Tibial nerve (tissue), 4 donors: ENCODE measurements at places on chromosomes 2 and 18.

- no peak for DNase-seq
Measured at GRCh38 chr18:62186499-62186773, 420 bp downstream of the PIGN start.

DNA sequence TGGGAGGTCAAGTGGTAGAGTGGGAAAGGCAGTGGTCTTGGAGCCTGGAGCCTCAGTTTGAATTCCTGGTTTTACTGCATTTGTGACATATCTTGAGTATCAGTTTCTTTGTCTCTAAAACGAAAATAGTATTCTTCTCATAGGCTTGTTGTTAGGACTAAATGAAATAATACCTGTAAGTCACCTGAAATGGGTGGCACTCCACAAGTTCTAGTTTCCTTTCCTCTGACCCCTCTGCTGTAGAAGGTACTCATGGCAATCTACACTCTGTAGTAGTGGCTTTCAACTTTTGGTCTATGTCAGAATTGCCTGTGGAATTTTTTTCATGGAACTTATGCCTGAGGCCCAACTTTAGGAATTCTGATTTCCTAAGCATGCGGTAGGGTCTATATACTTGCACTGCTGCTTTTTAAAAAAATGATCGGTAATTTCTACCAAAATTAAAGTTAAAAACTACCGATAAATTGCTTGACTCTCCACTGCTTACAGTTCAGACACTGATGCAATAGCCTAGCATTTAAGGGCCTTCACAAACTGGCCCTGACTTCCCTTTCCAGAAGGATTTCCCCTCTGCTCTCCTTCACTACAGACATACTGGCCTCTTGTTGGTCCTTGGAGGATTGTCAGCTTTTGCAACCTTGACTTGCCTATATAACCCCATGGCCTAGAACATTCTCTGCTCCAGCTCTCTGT, 47.2 kb downstream of the PLEK start:
- DNase-seq = no peak

DNA sequence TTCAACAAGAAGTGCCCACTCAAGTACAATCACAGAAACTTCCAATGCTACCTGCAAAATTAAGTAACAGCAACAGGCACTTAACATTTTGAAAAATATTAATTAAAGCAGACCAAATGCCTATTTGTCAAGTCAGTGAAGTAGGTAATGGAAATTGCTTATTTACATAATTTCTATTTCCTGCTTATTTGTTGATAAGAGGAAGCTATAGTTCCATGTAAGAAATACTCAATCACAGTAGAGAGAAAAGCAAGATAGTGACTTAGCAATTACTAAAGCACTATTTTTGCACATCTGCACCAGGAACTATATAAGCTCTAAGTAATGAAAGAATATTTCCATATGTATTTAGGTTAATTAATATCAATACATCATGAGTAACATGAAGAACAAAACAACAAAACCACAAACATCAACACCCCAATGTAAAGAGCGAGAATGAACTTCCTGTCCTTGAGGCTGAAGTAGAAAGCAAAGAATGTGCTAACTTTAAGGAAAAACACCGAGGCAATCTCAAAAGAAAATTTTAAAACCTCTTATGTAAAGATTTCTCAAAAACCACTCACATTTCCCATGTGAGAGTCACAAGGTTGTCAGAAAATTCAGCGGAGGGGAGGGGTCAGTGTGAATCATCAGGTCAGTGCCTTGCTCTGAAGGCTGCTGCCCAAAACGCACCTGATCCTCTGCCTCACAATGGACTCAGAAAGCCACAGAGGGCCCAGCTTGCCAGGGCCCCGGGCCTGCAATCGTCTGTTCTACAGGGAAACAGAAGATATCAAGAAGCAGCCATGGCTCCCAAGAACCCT, 12.5 kb downstream of the NPC1 start:
- DNase-seq = no peak

GRCh38 chr18:42459873-42460272, 504.8 kb downstream of the PIK3C3 start:
- no peak for DNase-seq

- DNase-seq = no peak
Measured at GRCh38 chr2:224971214-224971613, 71.1 kb downstream of the DOCK10 start.

DNA sequence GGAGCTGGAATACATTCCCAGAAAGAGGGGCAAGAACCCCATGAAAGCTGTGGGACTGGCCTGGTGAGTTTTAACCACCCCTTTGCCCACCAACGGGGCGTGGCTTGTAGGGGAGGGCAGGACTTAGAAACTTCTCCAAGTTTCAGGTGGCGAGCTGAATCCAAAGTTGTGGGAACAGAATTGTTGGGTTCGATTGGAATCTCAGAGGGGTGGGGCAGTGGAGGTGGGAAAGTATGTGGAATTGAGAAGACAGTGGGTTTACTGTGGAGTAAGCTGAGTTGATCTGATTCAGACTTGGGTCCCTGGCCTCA, 1.1 kb downstream of the PNKD start:
- no peak for DNase-seq

DNA sequence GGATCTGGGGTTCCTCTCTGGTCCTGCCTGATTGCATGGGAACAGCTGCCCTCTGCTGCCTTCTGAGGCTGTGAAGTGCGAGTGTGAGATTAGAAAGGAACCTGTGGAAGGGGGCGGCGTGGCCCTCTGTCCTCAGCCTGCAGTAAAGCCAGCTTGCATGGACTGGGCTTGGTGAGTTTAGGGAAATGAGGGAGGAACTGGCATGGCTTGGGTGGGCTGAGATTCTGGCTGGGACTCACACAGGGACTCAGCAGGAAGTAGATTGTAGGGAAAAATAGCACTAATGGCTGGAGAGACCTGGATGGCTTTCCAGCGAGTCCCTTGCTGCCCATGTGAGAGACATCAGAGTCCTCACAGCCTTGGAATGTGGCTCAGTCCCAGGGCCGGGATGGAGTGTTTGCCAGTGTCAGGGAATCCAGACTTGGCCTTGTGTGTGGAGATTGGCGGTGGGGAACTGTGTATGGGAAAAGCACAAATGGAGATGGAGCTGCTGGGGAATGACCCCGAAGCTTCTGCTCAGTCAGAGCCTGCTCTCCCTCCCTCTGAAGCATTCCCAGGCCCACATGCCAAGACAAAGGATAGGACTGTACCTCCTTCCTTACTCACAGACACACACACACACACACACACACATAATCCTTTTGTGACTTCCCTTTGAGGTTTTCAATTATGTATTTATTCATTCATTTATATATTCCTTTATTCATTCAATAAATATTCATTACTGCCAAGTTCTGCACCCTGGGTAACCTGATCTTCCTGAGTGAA, 115.4 kb downstream of the ACAA2 start:
- DNase-seq = peak; percentile 21

- DNase-seq = no peak
Measured at GRCh38 chr2:101690547-101691152, 6.9 kb upstream of the MAP4K4 start.

DNA sequence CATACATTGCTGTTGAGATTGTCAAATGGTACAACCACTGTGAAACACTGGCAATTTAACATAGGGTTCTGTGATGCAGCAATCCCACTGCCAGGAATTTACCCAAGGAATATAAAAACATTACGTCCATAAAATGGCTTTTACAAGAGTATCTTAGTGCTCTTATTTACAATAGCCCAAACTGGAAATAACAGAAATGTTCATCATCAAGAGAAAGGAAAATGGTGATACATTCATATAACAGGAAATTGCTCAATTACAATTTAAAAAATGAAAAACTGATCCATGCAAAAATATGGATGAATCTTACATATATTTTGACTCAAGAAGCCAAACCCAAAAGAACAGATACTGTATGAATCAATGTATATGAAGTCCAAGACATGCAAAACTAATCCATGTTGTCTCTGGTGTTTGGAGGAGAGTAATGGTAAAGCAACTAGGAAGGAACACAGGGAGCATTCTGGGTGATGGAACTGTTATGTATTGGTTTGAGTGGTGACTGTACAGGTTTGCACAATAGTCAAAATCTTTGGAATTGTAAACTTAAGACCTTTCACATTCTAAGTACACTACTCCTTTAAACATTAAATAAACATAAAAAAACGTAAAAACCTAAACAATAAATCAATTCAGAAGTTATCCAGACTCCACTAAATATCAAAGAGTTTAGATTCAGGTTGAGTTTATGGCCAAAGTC, 104.8 kb upstream of the WDR75 start:
- no peak for DNase-seq

DNA sequence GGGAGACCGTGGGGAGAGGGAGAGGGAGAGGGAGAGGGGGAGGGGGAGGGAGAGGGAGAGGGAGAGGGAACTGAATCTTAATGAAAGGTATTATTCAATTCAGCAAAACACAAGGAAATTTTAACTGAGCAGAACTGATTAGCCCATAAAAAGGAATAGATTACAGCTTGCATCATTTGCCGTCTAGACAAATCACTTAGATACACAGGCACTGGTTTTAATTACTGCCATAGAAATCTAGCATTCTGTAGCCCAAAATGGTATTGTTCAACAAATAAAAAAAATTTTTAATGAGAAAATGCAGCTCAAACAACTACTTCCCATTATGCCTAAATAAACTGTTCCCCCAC, 7.9 kb upstream of the KCNF1 start:
- no peak for DNase-seq

GRCh38 chr2:74364533-74365505, 15.3 kb downstream of the DCTN1 start:
- DNase-seq = no peak

GRCh38 chr2:37560863-37561614, 110.4 kb downstream of the CDC42EP3 start:
- DNase-seq = no peak

- DNase-seq = no peak
Measured at GRCh38 chr2:38215993-38216392, 140.0 kb upstream of the CYP1B1 start.

DNA sequence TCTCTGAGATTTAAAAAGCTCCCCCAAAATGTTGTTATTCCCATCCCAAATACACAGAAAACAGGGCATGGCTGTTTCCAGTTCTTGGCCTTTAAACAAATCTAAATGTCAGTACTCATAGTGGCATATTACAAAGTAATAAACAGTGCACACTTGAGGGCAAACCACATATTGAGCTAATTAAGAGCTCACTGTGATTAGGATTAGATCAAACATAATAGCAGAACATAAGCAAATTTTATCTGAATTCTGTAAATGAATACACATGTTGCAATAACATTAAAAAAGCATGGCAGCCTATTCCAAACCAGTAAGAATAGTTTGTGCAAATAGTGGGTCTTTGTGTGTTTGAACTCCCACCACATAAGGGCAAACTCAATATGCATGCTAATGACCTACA, 66.7 kb downstream of the FAM228A start:
- DNase-seq = no peak

DNA sequence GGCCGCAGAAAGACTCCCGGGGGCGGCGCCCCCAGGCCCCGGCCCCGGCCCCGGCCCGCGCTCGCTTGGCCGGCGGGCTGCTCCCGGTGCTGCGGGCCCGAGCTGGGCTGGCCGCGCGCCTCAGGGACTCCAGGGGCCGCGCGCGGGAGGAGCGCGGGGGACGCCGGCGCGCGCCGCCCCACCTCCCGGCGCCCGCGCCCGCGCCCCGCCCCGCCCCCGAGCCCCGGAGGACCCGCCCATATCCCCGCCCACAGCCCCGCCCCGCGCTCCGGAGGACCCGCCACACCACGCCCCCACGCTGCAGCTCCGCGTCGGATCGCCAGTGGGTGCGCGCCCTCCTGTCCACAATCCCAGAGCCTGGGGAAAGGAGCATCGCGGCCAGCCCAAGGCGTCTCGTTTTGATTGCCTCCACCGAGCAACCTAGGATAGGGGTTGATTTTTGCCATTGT, at the start of gene PARD6G:
Gene PARD6G, minus strand, starts transcription at position 122 of the 449 bp plus-strand sequence. CDS start 166 bp downstream, outside the sequence.
- peak; percentile 54 for DNase-seq

DNA sequence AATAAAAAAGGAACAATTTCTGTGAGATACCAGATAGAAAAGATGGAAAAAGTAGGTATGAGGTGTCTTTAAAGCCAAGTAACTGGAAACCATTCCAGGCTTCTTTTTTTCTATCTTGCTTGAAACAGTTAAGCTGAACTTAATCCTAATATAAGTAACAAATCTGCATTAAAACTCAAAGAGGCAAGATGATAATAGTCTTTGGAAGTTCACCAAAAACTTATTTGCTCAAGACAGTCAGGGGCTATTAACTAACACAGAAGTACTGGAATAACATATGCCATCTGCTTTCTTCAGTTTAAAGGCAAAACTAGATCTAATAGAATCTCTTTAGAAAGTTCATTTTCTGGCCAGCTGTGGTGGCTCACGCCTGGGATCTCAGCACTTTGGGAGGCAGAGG, 18.8 kb downstream of the PDIA6 start:
- DNase-seq = no peak

DNA sequence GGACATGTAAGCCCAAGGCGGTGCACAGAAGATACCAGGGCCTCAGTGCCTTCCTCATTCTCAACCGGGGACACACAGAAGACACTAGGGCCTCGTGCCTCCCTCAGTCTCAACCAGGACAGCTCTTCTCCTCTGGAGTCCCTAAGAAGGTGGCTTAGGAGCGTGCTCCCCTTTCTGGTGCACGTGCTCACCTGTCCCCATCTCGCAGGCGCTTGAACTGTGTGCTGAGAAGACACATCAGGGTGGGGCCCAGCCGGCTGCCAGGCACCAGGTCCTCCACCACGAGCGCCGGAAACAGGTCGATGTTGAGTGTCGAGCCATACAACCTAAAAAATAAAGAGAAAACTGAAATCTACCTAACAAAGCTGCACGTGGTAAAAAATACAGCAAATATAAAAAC, 99.9 kb downstream of the PXDN start:
- no peak for DNase-seq

- DNase-seq = no peak
Measured at GRCh38 chr2:202627042-202627441, 7.7 kb upstream of the FAM117B start.

GRCh38 chr2:30147196-30147714, 448 bp downstream of the YPEL5 start:
- DNase-seq = no peak

- DNase-seq = no peak
Measured at GRCh38 chr2:238104691-238105371, 4.7 kb downstream of the ESPNL start.
